ENCODE measurements at places on chromosomes 4 and X.

GRCh38 chrX:33078273-33078672, 133.1 kb downstream of the DMD start:
- no peak for DNase-seq

- no peak for DNase-seq
Observed at GRCh38 chr4:69714086-69714485, 46.3 kb downstream of the SULT1B1 start.

DNA sequence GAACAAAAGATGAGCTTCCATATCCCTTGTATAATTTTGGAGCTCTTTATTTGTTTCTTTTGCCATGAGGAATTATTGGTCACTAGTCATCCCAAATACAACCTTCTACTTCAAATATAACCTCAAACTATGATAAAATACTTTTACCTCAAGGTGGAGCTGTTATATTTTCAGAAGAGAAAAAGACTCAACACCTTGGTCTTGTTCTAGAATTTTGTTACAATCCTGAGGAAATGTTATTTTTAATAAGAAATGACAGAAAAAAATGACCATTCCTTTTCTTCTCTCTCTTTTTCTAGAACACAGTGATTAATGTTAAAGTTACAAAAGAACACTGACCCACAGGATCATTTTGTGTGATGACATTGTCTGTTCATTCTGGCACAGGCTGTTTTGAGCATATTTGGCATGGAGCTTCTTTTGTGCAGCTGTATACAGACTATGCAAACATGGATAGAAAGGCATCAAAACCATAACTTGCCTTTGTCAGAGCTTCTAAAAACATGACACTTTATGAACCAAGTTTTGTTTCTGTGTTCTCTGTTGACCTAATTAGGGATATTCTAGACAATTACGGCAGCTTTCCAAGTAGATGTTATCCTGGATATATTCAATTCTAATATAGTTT, 159.6 kb upstream of the CTSO start:
- no peak for DNase-seq

DNA sequence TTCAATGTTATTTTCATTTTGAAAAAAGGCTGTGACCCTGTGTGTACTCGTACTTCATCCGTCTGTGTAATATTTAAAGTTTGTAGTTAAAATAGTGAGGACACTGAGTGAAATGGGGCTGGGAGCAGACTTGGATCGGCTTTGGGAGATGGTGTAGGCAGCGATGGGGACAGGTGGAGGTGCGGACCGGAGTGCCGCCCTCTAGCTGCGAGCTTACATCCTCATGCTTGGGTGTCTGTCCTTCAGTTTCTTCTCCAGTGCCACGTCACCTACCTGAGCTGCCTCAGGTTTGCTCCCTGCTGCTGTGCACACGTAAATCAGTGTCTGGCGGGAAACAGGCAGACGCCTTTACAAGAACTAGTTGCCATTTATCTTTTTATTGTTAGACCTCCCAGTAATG, 146.1 kb downstream of the GPR143 start:
- no peak for DNase-seq

- DNase-seq, result no peak
Observed at GRCh38 chr4:37951461-37952352, 8.5 kb upstream of the PTTG2 start.

DNA sequence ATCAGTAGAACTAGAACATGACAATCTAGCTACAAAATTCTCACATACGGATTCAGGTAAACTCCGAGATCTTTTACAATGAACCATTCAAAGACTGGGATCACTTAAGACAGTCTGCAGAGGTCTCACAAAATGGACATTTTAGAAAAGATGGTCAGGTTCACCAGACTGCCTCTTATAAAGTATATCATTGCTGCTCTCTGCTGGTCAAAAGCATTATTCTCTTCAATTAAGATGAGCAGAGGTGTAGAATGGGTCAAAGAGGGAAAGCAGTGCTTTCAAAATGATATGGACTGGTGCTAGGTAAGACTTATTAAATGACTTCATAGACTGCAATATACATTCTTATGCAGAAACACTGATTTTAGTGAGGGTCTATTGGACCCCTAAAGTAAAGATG, 434.7 kb downstream of the PACRGL start:
- DNase-seq, result peak; percentile 24

- DNase-seq, result no peak
Observed at GRCh38 chr4:187366530-187366929, 629.0 kb upstream of the ZFP42 start.

DNA sequence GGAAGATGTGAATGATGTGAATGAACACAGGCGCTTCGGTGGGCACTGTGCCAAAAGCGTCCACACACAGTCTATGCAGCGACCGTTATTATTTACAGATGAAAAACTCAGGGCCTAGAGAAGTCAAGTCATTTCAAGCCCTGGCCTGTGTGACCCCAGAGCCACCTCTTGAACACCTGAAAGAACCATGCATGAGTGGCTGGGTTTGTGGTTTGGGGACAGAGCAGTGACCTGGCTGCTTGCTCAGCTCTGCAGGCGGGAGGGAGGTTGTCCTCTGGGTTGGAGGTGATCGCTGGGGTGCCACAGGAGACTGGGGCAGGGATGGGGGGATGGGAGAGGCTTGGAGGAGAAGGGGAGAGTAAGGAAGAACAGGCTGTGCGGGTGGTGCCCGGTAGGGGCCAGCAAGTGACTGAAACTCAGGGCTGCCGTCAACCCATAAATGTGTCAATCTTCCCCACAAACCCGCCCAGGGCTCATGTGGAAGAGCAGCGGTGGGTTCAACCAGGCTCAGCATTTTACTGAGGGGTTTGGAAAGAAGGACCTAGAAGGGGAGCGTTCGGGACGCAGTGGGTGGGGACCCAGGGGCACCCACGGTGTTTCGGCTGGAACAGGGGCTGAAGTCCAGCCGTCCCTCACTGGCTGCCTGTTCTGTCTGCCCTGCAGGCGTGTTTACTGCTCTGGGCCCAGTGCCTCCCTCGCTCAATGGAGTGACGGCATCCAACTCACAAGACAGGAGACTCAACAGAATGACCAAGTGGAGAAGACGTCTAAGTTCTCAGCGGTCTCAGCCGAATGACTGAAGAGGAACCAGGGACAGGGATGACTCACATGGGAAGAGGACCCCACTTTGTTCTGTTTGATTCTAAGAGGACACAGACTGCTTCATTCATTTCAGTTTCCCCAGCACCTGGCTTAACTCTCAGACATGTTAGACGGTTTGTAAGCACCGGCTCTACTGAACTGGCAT, 167.8 kb downstream of the AFAP1 start:
- DNase-seq, result no peak

- DNase-seq, result no peak
Observed at GRCh38 chr4:77347351-77347966, 190.5 kb downstream of the CCNG2 start.

- DNase-seq, result peak; percentile 6
Observed at GRCh38 chrX:119755981-119756533, 2.3 kb upstream of the SOWAHD start.

GRCh38 chr4:57070461-57070860, 39.7 kb downstream of the IGFBP7 start:
- no peak for DNase-seq

GRCh38 chr4:111712093-111712677, 433.1 kb upstream of the FAM241A start:
- DNase-seq, result no peak

DNA sequence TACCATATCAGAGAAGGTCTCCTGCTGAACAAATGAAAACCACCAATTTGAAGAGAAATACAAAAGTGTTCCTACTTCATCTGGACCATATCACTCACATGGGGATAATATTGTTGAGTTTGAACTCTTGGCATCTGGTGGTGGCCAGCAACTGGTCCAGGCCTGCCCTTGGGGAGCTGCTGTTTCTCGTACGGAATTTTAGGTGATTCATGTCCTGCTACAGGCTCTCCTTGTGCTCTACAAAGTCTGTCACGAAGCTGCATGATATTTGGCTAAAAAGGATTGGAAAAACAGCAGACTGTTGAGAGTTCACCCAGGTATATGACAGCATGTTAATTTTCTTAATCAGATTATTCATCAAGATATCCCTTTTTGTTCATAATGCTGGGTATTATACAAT, 42.2 kb downstream of the SEC31A start:
- DNase-seq, result no peak

- no peak for DNase-seq
Observed at GRCh38 chr4:93092765-93093164, 735.8 kb upstream of the ATOH1 start.

GRCh38 chr4:22686141-22686540, 6.6 kb upstream of the GBA3 start:
- no peak for DNase-seq

DNA sequence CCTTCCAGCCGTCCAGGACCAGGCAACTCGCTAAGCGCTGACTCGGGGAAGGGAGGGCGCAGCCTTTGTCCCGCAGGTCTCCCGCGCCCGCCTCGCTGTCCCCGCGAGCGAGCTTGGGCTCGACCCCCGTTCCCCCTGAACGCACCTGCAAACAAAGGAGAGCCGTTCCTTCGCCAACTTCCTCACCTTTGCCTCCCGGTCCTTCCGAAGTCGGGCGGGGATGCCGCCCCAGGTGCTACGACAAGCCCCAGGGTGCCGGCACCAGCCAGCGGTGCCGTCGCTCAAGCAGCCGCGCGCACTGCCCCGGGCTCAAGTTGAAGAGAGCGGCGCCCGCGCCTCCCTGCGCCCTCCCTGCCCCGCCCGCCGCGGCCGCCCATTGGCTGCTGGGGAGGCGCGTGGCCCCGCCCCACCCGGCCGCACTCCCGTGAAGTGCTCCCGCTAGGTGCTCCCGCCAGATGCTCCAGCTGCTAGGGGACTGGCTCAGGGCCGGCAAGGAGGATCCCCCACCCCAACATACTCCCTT, 107.1 kb downstream of the NSUN7 start:
- DNase-seq, result peak; percentile 53

DNA sequence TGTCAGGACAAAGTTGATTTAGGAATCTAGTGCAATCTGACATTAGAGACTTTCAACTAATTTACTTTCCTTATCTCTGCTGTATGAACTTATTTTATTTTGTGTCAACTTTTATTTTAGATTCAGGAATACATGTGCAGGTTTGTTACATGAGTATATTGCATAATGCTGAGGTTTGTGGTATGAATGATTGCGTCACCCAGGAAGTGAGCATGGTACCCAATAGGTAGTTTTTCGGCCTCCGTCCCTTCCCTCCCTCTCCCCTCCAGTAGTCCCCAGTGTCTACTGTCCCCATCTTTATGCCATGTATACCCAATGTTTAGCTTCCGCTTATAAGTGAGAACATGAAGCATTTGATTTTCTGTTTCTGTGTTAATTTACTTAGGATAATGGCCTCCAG, 68.7 kb upstream of the TEX13D start:
- DNase-seq, result no peak

- no peak for DNase-seq
Observed at GRCh38 chrX:23844502-23845138, 61.6 kb downstream of the SAT1 start.

DNA sequence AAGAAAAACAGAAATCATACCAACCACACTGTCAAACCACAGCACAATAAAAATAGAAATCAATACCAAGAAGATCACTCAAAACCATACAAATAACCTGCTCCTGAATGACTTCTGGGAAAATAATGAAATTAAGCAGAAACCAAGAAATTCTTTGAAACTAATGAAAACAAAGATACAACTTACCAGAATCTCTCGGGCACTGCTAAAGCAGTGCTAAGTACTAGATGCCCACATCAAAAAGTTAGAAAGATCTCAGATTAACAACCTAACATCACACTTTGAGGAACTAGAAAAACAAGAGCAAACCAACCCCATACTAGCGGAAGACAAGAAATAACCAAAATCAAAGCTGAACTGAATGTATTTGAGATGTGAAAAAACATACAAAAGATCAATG, 33.2 kb downstream of the AWAT2 start:
- no peak for DNase-seq

- no peak for DNase-seq
Observed at GRCh38 chrX:6810776-6811175, 275.9 kb upstream of the VCX3A start.

GRCh38 chr4:185870366-185870765, 58.4 kb upstream of the SORBS2 start:
- DNase-seq, result no peak

- no peak for DNase-seq
Observed at GRCh38 chr4:37465296-37465695, 220.8 kb downstream of the NWD2 start.

DNA sequence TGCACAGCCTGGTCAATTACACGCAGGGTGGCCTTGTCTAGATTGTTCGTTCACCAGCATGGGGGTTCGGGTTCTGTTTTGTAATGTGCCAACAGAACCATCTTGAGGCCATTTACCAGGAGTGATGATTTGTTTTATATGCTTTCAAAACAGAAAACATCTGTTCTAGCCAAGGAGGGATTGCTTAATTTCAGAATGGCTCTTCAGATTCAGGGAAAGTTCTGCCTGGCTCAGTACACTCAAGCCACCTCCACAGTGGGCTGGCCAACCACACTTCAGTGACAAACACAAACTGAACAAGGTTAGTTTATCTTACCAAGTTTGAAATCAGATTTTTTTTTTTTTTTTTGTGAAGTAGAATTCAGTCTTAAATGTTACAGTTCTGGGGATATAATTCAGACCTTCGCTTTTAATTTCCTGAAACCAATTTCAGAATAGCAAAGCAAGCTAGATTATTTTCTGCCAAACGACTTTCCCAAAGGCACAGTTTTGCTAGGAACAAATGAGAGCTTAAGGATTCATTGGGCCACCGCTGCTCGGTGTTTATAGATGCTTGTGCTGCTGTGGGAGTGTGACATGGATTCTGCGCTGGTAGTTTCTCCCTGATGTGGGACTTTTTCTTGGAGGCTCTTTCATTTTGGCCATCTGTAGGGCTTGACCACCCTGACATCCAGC, 23.4 kb downstream of the SMS start:
- DNase-seq, result no peak

DNA sequence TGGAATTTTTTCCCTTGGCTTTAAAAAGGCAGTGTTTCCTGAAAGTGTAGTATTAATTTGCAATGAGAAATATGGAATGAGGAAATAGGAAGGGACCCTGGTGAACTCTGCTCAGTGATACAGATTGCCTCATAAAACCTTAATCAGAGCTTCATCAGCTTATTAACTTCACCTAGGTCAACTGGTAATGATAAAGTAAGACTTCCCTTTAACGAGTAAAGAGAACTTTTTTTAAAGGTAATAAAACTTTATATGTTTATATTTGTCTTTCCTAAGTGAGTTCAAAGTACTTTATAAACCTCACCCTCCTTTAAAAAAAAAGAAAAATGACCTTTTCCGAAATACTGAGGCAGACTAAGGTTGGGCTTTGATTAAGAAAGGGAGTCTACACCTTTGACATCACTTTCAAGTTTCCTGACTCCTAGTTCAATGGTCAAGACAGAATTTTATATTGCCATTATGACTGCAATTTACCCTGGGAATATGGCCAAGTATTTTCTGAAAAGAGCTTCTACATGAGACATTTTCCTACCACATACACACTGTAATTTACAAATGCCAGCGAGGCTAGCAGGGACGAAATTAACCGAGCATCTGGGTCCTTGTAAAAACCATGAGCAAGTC, 706.3 kb upstream of the TENM3 start:
- DNase-seq, result no peak

DNA sequence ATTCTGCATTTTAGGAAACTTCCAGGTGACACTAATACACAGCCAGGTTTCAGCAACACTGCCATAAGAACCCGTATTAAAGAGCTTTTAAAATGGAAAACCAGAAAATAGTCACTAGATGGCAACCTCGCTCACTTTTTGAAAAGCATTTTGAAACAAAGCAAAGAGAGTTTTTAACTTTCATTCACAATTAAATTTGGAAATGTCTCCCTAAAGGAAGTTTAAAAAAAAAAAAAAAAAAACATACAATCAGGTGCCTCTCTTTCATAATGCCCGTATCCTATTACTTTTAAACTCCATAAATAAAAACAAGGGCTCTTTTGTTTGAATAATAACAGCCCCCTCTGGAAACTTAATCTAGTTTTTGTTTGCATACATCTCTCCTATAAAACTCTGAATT, 20.3 kb downstream of the MEPE start:
- no peak for DNase-seq

- DNase-seq, result no peak
Observed at GRCh38 chr4:104868958-104869357, 277.7 kb upstream of the TET2 start.
